Epithelial cell of umbilical artery (primary cell): ENCODE measurements at places on chromosomes 6 and 20. TPM values are rescaled to one million over a fixed set of nuclear protein-coding genes. Genes with fewer than 3 reads are reported as not detected.

Gene UST
- 0.65 and 0.76 TPM in 2 replicates for total RNA-seq

Gene YTHDF1
- total RNA-seq: 18.5 and 21.7 TPM in 2 replicates

Gene PRND
- total RNA-seq: 0.15 and 0.32 TPM in 2 replicates

Gene RIPPLY2
- total RNA-seq: not detected in 2 replicates

Gene DNAH8
- 0.65 and 0.76 TPM in 2 replicates for total RNA-seq

Gene GPX5
- not detected in 2 replicates for total RNA-seq

Gene STK35
- total RNA-seq: 15.3 and 16.4 TPM in 2 replicates

Gene ZBTB24
- total RNA-seq: 6.2 and 8.1 TPM in 2 replicates
